ENCODE measurements at places on chromosomes 4 and X.

- no peak for DNase-seq
Observed at GRCh38 chr4:155907556-155907955, 4.1 kb downstream of the TDO2 start.

GRCh38 chrX:109390556-109390955 is 91.3 kb downstream of the GUCY2F start:
- no peak for DNase-seq

DNA sequence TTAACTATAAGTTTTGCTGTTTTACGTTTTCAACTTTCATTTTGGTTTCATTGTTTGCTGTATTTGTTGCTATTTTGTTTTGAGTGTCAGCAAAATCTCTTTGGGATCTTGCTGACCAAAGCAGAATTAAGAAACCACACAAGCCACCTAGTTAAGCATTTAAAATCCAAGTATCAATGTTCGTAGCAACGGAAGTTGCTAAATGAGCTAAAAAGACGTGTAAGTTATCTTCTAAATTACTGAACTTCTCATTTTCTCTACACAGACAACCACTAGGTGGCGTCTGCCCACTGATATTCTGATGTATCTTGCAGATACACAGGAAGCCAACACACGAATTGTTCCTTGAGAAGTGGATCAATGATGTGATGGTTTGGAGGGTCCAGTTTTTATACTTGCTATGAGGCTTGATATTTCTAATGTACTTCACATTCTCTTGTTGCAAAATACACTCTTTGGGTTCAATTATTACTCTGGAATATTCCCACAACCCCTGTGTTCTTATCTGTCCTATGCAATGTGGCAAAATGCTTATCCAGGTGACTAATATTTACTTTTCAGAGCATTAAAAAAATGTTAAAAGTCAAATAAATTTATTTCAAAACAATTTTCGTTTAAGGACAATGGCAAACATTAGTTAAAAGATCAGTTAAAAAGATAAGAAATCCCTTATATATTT is 250.5 kb downstream of the TECRL start:
- peak; percentile 38 for DNase-seq

- DNase-seq, result no peak
Observed at GRCh38 chr4:15550491-15550890, 80.8 kb downstream of the CC2D2A start.

GRCh38 chr4:168837922-168838321 is 172.1 kb downstream of the CBR4 start:
- DNase-seq, result no peak

- DNase-seq, result no peak
Observed at GRCh38 chrX:150841456-150842197, 56.8 kb downstream of the CD99L2 start.

- no peak for DNase-seq
Observed at GRCh38 chr4:119728185-119728584, 99.6 kb upstream of the PDE5A start.

DNA sequence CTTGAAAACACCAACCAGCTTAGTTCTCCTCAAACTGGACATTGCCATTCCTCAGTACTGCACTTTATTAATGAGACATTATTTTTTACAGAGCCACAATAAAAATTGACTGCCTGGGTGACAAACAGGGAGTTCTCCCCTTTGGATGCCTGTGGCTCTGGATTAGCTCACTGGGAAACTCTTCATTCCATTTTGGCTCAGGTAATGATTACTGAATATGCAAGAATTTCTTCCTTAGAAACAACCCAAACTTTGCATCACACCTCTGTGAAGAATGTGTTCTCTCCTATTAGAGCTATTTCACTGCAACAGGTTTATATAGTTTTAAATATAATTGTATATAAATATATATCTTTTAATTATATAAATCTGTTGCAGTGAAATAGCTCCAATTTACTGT is 2065.8 kb downstream of the ARAP2 start:
- no peak for DNase-seq

DNA sequence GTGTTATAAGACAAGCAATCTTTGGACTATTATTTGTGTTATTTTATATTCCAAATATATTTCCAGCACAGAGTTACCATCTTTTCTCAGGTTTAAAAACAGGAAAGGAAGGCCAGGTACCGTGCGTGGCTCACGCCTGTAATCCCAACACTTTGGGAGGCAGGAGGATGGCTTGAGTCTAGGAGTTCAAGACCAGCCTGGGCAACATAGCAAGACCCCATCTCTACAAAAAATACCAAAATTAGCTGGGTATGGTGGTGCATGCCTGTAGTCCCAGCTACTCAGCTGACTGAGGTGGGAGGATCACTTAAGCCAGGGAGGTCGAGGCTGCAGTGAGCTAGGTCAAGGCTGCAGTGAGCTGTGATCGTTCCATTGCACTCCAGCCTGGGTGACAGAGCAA is 140.0 kb downstream of the POLA1 start:
- DNase-seq, result no peak

DNA sequence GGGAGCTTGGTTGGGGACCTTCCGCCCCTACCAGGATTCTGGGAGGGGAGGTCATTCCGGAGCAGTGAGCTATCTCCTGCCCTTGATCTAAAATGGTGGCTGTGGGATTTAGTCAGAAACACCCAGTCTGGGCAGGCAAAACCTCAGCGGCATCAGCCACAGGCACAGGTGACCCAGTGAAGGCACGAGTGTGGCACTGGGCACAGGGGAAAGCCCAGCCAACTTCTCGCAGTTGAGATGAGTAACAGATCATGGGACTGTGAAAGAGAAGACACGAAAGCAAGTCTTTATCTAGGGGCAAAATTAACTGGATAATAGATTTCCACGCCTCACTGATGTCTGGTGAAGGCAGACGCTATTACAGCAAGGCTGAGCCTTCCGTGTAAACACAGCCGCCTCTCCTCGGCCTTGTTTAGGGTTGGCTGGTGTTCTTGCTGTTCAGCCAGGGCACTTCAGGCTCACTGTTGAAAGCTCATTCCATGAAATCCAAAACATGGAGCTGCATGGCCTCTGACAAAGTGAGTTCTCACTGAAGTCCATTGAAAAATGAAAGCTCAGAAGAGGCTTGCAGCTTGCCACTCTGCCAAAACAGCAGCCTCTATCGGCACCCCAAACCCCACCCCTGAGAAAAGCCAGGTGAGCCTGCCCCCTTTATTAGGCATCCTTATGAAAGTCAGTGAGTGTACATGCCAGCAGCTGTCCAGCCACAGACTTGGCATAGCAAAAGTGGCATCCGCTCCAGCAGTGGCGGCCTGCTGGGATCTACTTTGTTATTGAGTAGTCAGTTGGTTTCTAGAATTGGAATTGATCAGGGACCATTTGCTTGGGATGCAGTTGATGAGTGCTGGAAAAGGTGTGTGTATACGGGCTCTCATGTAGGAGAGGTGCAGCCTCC is 102.3 kb upstream of the MTM1 start:
- no peak for DNase-seq

DNA sequence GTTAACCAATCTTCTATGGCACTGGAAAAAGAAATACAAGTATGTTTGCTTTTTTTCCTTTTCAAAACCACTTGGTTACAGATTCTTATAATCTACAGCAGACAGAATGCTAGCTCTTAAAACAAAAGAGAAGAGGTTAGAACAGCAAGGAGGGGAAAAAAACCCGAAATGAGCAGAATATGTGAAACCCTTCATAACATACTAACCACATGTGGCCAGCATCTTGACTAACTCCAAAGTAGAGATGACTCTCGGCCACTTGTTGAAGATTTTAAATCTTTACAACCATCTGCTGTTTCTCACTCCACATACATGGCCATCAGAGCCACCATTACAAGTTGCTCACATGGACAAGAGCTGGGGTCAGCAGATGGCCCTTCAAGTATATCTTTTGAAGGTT is 100.3 kb downstream of the PAPSS1 start:
- no peak for DNase-seq

DNA sequence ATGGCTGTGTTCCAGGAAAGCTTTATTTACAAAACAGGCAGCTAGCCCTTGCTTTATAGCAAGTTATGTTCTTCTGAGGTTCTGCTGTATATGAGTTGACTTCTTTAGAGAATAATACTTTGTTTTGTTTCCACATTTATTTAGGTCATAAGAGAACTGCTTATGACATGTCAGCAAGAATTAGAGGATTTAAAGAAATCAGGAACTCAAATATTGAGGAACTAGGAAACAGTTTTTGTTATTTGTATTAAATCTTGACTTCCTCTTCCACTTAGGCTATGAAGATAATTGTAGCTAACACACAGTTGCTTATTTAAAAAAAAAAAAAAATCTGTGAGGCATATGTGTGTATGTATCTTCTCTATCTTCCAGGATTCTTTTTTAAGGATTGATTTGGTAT is 14.3 kb downstream of the ZRSR2 start:
- DNase-seq, result no peak

DNA sequence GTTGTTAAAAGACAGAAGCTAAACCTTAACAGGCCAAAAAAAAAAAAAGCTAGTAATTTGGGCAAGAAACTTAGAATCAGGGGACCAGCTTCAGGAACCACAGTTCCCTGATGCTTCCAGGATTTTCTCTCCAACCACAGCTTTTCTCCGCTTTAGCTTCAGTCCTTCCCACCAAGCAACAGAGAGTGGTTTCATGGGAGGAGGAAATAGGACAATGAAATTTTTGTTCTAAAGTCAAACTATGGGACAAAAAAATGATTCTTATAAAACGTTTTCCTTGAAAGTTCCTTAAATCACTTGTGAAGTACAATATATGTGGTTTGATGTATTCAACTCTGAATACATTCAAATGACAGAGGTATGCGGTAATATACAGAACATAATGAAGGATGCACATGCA is 71.0 kb upstream of the DHX15 start:
- no peak for DNase-seq

- DNase-seq, result no peak
Observed at GRCh38 chr4:175421506-175421905, 390.6 kb downstream of the GPM6A start.

DNA sequence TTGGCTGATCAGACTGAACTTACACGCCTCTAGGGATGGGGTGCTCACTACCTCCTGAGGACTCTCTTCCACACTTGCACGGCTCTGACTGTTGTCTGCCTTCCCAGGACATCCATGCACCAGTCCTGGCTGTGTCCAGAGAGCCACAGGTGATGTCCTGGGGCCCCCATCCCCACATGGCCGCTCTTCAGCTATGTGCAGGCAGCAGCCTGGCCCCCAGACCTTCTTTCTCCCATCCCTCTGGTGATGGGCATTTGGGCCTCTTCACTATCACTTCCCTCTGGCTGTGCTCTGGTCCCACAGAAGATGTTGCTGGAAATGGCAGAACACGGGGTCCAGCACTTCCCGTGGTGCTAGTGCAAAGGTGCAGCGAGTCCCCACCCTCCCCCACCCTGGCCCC is 40.9 kb upstream of the HMX1 start:
- DNase-seq, result no peak

DNA sequence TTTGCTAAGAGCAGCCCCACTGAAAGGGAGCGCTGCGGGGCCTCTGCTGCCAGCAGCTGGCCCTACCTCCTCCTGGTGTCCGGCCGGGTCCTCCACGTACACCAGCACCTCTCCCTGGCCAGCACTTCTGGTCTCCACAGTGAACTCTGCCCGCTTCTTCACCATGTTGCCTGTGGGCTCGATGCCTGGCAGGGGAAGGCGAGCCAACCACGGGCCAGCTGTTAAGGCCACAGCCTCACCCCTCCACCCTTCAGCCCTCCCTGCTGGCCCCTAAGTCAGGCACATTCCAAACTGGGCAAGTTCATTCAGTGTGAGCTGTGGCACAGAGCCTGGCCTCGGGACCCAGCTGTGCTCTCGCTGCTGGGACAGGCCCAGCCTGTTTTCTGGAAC is 7.8 kb downstream of the FLNA start:
- DNase-seq, result no peak

- peak; percentile 46 for DNase-seq
Observed at GRCh38 chr4:128776794-128777216, 32.7 kb upstream of the JADE1 start.

DNA sequence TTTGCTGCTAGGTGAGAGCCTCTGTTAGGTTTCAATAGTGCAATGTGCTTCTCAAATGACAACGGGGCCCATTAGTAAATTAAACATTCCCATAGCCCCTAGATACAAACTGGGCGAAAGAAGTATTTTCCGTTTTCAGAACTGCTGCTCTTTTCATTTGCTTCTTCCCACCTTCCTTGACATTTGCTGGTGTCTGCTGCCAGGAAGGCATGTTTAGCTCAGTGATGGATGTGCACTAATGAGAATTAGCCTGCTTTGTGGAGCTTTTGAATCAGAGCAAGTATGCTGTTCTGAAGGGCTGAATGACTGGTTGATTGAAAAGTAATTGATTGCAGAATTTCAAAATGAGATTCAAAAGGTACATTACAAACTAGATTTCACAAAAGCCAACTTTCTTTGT is 57.0 kb downstream of the SHROOM3 start:
- DNase-seq, result no peak

DNA sequence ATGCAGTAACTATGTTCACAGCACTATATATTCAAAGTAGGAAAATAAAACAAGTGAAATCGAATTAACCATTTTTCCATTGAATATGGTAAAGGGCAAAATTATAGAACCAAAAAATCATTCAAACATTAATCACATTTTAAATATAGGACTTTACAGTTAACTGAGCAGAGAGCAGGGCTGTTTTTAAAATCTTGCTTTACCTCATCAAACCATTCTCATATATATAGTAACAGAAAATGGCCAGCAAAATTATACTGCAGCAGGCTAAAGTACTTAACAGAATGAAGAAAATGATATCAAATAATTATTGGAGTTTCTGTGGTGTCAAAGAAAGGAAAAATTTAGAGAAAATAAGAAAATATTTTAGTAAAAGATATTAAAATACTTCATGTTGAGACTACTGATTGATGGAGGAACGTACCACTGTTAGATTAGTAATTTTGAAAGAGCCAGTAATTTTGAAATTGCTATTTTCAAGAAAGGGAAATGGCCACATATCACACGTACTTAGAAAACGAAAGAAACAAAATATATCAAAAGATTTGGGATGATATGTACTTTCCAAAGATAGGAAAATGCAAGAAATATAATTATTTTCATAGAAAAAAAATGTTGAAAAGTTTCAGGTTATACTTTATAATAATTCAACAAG is 813.7 kb downstream of the DMD start:
- no peak for DNase-seq

- peak; percentile 7 for DNase-seq
Observed at GRCh38 chr4:156771171-156771837, 200.3 kb downstream of the PDGFC start.

GRCh38 chr4:76494243-76494642 is 59.2 kb downstream of the SHROOM3 start:
- DNase-seq, result no peak

DNA sequence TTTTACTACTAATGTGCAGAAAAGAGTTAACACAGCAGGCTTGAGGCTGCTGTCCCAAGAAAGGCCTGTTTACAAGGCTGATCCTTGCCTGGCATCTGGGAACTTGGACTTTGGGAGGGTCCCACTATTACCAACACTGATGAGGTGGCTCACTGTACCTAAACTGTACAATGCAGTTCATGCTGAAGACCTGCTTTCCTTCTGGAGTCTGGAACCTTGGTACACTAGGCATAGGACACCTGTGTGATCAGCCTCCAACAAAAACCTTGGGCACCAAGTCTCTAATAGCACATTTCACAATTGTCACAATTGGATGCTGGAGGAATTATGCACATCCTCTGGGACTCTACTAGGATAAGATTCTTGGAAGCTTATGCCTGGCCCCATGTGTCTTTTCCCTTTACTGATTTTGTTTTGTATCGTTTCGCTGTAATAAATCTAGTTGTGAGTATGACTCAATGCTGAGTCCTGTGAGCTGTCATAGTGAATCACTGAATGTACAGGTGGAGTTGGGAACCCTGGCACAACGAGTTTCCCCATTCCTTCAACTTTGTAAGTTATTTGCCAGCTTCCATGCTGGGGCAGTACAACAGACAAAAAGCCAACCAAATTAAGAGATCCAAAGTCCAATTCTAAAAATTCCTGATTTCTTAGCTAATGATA is 45.9 kb downstream of the TEC start:
- no peak for DNase-seq
